Forelimb muscle (tissue), 1 donor: ENCODE measurements at places on chromosomes 2 and 18. TPM values are rescaled to one million over a fixed set of nuclear protein-coding genes. Genes with fewer than 3 reads are reported as not detected.

The CXCR4 gene
- 32.8 TPM for polyA plus RNA-seq

The EVX2 gene
- not detected for polyA plus RNA-seq

The PHOSPHO2 gene
- 3.5 TPM for polyA plus RNA-seq

The GALM gene
- polyA plus RNA-seq = 11.8 TPM

The ZNF519 gene
- 5.6 TPM for polyA plus RNA-seq

The LYPD1 gene
- 5.8 TPM for polyA plus RNA-seq

The CCT7 gene
- 176 TPM for polyA plus RNA-seq

The CRIM1 gene
- polyA plus RNA-seq = 15.7 TPM

The IL18R1 gene
- 0.57 TPM for polyA plus RNA-seq

The ZNF892 gene
- 2.0 TPM for polyA plus RNA-seq

The HJURP gene
- polyA plus RNA-seq = 10.0 TPM

The REG3A gene
- not detected for polyA plus RNA-seq

The CYP27C1 gene
- polyA plus RNA-seq = 5.1 TPM

The CABLES1 gene
- 5.3 TPM for polyA plus RNA-seq

GRCh38 chr2:159154366-159154765 lies 132.1 kb downstream of the WDSUB1 start:
- DNase-seq = no peak

GRCh38 chr2:173451118-173451517 lies 96.4 kb downstream of the CDCA7 start:
- DNase-seq = no peak

DNA sequence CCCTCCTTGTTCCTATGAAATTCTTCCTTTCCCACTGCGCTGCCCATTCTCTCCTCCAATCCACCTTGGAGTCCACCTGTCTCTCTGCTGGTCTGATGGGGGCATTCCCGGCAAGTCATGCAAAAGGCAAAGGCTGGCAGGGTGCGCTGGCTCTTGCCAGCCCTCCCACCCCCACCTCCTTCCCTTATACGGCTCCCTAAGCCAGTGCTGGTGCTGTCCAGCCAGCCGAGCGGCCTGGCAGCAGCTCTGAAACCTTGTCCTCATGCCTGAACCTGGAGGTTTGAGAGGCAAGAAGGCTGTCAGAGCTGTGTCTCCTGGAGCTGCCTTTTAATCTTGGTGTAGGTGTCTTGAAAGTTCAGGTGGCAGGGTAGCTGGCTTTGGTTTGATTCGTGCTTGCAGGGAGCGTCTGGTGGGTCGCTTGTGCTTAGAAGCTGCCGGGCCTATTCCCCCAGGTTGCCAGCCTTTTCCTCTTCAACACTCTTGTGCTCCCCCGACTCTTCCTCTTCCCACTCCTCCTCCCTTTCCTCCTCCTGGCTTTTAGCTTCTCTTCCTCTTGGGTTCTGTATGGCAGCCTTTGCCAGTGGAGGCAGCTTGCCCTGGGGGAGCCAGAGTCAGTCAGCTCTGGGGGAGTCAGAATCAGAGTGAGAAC lies 748 bp downstream of the LIPG start:
- no peak for DNase-seq

GRCh38 chr2:240713071-240713927 lies 21.6 kb downstream of the AQP12A start:
- no peak for DNase-seq

- no peak for DNase-seq
These were observed 87.2 kb upstream of the EPB41L3 start for GRCh38 chr18:5630900-5631413.

GRCh38 chr2:136226903-136227302 lies 109.0 kb upstream of the CXCR4 start:
- DNase-seq = no peak

DNA sequence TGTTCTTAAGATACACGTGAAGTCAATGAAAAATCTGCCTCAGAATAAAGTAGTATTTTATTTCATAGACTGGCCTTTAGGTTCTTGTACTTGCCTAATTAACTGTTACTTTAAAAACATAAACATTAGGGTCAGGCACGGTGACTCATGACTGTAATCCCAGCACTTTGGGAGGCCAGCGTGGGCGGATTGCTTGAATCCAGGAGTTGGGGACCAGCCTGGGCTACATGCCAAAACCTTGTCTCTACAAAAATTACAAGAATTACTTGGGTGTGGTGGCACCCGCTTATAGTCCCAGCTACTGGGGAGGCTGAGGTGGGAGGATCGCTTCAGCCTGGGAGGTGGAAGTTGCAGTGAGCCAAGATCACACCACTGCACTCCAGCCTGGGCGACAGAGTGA lies 16.0 kb upstream of the SNORC start:
- no peak for DNase-seq

- no peak for DNase-seq
These were observed 5.4 kb downstream of the RND3 start for GRCh38 chr2:150482111-150482510.

DNA sequence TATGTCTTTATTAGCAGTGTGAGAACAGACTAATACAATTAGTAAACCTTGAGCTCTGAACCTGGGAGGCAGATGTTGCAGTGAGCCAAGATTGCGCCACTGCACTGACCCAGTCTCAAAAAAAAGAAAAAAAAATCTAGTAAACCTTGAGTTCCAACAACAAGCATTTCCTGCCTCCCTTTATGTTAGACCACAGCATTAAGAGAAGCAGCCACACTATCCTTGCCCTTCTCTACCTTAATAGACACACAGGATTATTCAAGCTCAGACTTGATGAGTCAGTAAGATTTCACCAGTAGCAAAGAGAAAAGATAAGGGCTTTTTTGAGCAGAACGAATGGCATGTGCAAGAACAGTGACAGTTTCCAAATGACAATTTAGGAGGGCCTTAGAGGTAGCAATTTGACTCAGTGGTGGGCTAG lies 18.0 kb upstream of the GLS start:
- no peak for DNase-seq

DNA sequence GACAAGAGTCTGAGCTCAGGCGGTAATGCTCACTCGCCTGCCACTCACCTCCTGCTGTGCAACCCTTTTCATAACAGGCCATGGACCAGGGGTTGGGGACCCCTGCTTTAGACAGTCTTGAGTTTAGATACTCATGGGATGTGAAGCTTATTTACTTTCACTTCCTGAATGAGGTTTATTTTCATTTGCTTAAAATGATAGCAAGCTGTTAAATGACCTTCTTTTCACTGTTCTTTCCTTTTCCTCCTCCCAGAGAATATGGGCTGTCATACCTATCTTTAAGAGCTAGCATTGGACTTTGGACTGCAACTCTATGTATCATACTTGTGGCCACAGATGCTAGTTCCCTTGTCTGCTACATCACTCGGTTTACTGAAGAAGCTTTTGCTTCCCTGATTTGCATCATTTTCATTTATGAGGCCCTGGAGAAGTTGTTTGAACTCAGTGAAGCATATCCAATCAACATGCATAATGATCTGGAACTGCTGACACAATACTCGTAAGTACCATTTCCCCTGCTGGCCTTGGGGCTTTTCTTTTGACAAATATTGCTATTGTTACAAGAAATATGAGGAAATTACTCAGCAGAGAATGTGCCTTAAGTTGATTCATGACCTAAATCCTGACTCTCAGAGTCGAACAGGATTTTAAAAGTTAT lies 168.5 kb downstream of the DPP4 start:
- peak; percentile 6 for DNase-seq

DNA sequence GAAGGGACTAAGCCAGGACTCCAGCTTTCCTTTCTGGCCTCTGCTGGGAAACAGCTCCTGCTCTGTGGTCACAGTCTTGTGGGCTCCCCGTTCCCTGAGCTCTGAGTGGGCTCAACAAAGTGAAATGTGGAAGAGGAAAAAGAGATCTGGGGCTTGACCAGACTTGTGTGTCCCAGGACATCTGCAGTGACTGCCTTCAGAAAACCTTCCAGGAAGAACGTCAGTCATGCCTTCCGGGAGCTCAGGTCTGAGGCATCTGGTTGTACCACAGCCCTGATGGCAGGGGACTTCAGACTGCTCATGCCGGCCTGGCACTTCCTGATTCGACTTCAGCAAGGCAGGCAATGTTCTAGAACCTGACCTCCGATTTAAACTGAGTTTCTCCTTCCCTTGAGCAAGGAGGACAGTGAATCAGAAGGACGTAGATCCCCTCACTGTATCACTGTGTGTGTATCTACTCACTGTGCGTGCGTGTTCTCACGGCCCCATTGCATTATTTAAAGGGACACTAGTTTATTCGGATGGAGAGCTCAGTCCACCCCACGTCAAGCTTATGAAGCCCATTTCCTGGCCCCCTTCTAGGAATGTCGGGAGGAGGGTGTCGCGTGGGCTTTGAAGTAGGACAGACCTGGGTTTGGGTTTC lies 548 bp upstream of the FBLN7 start:
- no peak for DNase-seq

GRCh38 chr2:60512641-60513040 lies 40.8 kb downstream of the BCL11A start:
- no peak for DNase-seq

- DNase-seq = no peak
These were observed 264.6 kb upstream of the TRIB2 start for GRCh38 chr2:12452185-12452584.

DNA sequence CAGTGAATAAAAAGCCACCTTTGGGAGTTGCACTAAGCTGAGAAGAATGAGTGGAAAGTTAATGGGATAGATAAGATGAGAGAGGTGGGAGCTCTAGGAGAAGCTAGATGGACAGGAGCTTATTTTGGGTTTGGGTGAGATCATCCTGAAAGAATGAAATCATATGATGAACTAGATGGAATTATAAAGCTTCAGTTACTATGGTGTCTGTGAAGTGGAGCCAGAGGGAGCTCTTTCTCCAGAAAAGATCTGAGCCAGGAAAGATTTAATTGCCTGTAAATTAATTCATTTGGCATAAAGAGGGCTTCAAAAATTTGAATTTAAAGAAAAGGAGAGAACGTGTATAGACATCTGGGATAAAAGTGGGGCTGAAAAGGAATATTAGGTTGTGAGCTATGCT lies 10.3 kb downstream of the DNAH6 start:
- DNase-seq = no peak

DNA sequence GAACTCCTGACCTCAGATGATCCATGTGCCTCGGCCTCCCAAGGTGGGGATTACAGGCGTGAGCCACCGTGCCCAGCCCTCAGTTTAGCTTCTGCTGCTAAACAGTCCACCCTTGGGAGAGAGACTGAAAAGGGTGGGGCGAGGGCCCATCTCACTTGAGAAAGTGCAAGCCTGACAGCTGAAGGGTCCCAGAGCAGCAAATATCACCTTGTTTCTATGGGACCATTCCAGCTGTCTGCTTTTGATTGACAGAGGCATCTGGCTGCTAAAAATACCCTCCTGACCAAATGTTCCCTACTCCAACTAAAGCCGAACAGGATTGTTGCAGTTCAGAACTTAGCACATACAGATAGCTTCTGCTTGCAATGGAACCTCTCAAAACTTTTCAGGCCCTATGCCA lies 436 bp upstream of the SMYD1 start:
- no peak for DNase-seq

GRCh38 chr2:200471324-200471848 lies 38.5 kb downstream of the KCTD18 start:
- DNase-seq = no peak

- no peak for DNase-seq
These were observed 222.0 kb upstream of the RAB6C start for GRCh38 chr2:129757366-129757914.

DNA sequence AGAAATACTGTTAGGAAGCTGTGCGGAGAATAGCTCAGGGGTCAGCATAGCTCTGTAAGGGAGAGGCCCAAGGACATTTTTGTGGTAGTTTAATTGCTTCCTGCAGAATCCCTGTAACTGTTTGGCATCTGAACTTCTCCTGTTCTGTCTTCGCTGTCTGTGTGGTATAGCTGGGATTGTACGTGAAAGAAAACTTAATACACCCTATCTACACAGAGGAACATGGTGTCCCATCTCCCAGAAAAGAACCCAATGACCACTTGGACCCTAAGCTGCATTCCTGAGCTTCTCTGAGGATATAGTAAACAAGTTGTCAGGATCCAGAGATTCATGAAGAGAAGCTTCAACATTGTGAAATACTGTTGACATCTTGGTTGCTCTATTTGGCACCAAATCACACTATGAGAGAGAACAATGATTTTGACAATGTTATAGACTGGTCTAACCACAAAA lies 81.3 kb downstream of the CDC42EP3 start:
- DNase-seq = no peak

- DNase-seq = no peak
These were observed 93.6 kb downstream of the GYPC start for GRCh38 chr2:126749537-126749936.

- DNase-seq = no peak
These were observed 139.0 kb upstream of the LINC00305 start for GRCh38 chr18:64287926-64288325.

- peak; percentile 83 for DNase-seq
These were observed 27.0 kb downstream of the TMEM200C start for GRCh38 chr18:5868218-5868854.

DNA sequence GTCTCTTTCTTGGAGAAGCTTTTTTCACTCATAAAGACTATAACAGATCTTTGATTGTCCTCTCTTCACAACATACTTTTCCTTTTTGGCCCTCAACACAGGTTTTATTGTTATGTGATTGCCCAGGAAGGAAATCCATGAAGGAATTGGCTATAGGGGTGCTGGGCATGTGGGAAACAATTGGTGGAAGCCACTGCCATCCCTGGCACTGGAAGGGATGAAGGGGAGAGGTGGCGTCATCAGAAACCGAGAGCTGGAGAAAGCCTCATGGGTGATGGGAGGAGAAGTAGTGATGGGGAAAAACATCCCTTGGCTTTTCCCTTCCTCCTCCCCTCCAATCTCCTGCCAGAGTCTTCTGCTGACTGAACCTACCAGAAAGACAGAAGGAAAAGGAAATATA lies 106.2 kb downstream of the SPOPL start:
- DNase-seq = no peak

DNA sequence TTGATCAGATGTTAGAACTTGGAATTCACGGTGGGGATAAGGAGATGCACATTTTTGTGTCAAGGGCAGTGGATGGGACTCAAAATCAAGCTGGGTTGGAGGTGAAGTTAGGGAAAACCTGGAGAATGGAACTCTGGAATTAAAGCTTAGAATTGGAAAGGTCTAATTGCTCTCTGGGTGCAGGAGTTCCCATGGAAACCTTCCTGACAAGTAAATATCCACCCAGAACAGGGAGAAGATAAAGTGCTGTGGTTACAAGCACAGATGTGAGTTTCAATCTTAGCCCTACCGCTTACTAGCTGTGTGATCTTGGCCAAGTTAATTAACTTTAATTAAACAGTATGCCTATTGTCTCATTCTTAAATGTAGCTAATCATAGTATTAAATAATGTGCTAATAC lies 71.3 kb upstream of the TCF7L1 start:
- no peak for DNase-seq

GRCh38 chr2:199458009-199458805 lies 468 bp upstream of the SATB2 start:
- no peak for DNase-seq

- peak; percentile 62 for DNase-seq
These were observed 43.5 kb downstream of the ARMC9 start for GRCh38 chr2:231241755-231242507.

GRCh38 chr2:165239230-165239629 lies at the start of gene SCN2A:
TSS of gene SCN2A (plus strand) at chr2:165239414. CDS start at chr2:165295824, 56,410 bp downstream.
- DNase-seq = peak; percentile 9

- no peak for DNase-seq
These were observed 264.3 kb upstream of the SLC39A10 start for GRCh38 chr2:195392446-195393336.
